ENCODE measurements at places on chromosomes 6 and 20.
A peak's percentile ranks its signal among the peaks of the same experiment; 100 is the strongest.

DNA sequence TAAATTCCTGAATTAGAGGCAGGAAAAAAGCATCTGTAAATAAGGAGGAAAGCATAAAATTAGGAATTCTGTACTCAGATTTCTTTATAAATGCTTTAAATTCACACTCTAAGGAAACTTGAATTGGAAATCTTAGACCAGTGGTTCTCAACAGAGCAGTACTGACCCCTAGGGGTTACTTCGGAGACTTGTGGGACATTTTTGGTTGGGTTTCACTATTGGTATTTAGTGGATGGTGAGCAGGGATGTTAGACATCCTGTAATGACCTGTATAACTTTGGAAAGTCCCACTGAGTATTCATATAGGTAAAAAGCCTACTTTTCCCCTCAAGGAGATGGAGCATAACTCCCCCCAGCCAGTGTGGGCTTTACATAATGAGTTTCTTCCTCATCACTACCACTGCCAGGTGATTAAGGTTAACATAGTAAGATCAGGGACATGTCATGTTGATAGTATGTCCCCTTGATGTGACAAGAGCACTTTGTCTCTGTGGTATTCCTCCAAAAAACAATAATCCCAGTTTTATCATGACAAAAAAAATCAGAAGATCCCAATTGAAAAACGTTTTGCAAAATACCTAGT lies 31.0 kb downstream of the GLO1 start:
- DNase-seq = peak; percentile 62

- no peak for DNase-seq
These were observed 20.2 kb upstream of the SLC22A7 start for GRCh38 chr6:43277643-43278523.

DNA sequence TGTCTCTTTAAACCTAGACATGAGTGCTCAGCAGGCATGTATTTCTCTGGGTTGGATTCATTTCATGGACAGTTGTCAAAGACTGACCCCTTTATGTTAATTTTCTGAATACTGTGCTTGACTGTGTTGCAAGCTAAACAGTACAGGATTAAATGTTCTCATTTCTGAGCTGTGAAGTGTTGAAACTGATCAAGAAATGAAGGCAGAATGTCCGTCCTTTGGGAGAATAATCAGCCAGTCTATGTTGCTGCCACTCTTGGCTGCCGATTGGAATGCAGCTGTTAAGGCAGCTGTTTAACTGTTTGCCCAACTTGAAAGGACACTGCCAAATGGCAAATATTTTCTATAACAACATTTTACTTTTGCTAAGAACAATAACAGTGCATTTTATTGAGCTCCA lies 87.3 kb downstream of the CEP57L1 start:
- no peak for DNase-seq

DNA sequence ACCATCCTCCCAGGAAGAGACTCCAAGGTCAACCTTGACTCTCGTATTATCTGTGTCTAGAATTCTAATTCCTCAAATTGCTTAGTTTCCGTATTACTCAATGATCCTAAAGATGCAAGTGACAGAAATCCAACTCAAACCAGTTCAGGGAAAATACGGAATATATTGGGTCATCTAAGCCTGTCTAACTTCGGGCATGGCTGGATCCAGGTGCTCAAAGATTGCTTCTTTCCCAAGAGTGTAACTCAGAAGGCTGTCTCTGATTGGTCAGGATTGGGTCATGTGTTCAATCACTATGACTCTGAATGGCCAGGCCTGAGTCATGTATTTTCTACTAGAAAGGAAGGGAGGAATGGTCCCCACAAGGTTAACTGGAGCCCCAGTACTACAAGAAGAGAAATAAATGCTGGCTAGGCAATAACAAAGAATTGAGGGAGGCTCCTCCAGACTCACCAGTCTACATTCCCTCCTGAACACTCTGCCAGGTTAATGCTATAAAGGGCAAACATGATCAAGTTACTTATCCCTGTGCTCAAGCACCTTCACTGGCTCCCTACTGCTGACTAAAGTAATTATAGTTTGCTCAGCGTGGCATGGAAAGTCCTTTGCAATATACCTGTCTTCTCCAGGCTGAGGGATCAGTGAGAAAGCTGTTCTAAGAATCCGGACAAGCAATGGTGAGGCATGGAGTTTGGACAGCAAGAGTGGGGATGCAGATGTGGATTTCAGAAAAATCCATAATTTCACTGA lies 15.4 kb upstream of the PREX1 start:
- no peak for DNase-seq

GRCh38 chr6:109977791-109978173 lies 329 bp upstream of the GPR6 start:
- DNase-seq = no peak

DNA sequence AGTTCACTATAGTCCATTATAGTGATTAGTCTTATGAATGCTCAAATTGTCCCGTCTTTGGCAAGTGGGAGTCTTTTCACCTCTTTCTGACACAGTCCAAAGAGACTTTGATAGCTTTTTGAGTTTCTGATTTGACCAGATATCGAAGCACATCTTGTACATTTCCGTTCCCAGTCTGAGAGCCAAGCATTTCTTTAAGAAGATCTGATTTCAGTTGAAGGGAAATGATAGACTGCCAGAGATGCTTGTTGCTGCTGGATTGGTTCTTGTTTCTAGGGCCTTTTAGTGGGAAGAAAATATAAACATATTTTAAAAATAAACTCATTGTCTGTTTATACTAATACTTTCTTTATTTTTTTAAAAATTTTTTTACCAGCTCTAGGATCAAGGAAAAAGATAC lies 54.1 kb upstream of the IER3 start:
- no peak for DNase-seq

DNA sequence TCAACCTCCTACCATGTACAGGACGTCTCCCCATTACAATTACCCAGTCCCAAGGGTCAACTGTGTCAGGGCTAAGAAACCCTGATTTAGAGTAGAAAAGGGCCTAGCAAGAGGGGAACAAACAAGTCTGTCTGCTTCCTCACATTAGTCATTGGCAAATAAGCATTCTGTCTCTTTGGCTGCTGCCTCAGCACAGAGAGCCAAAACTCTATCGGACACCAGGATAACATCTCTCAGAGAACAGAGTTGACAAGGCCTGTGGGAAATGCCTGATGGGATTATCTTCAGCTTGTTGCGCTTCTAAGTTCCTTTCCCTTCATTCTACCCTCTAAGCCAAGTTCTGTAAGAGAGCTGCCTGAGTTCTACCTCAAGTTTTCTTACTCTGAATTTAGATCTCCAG lies 19.0 kb upstream of the VSX1 start:
- no peak for DNase-seq

- DNase-seq = no peak
These were observed 50.3 kb downstream of the DOP1A start for GRCh38 chr6:83117802-83118201.

All from erythroblast (primary cell).